ENCODE measurements at places on chromosomes 4 and X.

DNA sequence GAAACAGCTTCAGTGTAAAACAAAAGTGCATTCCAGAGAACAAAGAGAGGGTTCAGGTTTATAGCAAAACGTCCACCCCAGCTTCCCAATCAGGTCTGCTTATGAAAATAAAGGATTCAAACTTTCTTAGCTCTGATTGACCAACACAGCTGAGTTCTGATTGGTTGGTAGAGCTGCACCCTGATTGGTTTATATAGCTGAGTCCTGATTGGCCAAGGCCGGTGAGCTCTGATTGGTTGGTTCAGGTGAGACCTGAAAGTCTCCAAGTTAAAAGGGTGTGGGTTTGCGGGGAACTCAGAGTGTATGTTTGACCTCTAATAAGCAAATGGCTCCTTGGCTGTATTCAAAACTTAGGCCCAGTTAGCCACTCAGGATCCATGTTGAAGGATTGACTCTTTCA is 20.9 kb downstream of the CLRN2 start:
- no peak for DNase-seq

GRCh38 chr4:112279025-112279881 is 6.5 kb downstream of the TIFA start:
- DNase-seq: no peak

GRCh38 chrX:154294791-154295574 is at the start of gene TEX28:
TSS of gene TEX28 (minus strand) at chrX:154295124. CDS start at chrX:154292117, 3,007 bp downstream.
- no peak for DNase-seq

DNA sequence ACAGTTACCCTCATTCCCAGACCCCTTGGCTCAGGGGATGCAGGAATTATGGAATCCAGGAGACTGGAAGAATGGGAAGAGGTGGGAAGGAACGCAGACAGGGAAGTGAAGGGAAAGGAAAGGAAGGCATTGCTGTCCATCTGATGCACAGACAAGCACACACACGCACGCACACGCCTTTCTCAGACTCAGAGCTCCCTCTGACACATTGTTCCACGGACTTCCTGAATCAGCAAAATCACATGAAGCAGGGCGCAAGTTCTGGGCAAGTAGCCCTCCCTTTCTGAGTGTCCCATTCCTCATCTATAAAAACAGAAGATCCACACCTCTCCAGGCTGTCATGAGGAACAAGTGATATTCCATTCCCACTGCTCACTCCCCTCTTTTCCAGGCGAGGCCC is 13.2 kb downstream of the IQSEC2 start:
- DNase-seq: no peak

DNA sequence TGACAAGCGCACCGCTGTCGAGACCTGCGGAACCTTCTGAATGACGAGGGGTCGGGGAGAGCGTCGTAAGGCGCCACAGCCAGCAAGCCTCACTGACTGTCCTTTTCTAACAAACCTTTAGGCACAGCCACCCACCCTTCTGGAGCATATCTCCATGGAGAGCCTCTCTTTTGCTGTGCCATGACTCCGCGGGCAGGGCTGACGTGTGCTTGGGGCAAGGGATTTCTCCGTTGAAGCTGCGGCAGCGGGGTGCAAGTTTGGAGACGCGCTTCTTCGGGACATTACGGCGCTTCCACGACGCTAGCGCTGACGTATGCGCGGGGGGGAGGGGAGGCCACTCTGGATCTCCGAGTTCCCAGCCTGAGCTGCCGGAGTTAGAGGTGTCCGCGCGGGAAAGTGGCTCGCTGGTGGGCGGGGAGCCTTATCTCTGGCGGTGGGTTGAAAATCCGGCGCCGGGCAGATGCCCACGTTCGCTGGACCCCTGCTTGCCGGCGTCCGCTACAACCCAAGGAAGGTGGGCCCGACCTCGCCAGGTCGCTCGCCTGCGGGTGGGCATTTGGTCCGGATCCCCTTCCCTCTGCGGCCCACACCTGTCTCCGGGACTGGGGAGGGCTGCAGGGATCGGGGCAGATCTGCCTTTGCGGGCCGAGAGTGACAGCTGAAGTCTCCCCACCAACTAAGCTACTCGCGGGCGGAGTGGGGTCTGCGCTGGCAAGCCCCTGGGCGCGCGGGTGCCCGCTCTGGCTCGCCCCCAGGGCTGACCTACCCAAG is 543 bp upstream of the SLC10A7 start:
- peak; percentile 79 for DNase-seq

DNA sequence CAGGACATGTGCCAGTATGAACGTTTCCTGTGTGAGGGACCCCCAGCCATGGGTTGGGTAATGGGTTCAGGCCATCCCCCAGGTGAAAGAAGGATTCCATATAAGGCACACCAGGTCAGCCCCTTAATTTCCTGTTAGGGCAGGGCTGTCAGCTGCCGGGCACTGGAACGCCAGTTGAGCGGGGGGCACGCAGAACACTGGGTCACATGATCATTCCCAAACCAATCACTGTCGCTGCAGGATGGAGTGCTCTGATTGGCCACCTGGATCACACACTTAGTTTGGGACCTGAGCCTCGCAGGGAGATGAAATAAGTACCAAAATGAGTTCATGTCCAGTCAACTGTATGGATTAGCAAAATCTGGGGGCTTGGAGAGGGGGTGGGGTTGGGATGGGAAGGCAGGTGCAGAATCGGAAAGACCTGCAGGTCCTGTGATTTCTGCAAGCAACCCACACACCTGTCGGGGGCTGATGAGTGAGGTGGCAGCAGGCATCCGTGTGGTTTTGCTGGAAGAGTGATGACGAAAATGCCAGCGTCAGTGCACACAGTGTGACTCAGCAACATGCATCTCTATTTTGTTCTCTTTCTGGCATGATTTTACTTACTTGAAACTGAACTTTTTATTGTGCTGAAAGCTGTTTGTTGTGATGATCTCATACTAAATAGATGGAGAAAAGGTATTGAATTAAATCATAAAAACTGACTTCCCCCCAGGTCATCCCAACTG is 32.2 kb downstream of the RNF212 start:
- no peak for DNase-seq

DNA sequence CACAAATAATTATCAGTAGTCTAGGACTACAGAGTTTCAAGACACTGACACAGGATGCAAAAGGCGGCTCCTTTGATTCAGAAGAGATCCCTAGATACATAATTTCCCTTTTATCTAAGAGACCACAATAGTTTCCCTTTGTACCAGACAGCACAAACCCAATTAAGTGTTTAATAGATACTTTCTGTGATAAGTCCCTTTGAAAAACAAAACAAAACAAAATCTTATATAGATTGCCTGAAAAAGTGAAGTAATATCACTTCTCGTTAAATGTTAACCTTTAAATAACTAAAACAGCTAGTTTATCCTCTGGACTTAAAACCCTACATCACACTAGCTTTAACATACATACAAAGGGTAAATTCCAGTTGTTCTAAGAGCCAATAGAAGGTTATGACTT is 49.9 kb downstream of the APBB2 start:
- no peak for DNase-seq

- DNase-seq: no peak
These were observed 4.6 kb downstream of the GAB1 start for GRCh38 chr4:143341186-143341755.

DNA sequence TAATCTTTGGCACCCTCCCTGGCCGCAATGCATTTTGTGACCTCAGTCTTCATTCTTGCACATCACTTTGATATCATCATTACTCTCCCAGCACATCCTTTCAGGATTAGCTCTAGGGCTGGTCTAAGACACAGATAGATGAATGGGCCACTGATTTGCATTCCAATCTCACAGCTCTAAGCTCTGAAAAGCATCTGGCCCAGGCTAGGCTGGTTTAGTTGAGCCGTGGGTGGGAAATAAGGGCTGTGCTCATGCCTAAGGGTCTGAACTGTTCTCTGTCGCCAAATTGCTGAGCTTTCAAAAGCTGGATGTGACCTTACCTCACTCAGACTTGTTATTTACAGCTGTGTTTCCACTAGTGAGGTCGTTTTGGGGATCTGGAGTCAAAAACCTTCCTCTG is 30.0 kb upstream of the SLC9A7 start:
- DNase-seq: no peak

DNA sequence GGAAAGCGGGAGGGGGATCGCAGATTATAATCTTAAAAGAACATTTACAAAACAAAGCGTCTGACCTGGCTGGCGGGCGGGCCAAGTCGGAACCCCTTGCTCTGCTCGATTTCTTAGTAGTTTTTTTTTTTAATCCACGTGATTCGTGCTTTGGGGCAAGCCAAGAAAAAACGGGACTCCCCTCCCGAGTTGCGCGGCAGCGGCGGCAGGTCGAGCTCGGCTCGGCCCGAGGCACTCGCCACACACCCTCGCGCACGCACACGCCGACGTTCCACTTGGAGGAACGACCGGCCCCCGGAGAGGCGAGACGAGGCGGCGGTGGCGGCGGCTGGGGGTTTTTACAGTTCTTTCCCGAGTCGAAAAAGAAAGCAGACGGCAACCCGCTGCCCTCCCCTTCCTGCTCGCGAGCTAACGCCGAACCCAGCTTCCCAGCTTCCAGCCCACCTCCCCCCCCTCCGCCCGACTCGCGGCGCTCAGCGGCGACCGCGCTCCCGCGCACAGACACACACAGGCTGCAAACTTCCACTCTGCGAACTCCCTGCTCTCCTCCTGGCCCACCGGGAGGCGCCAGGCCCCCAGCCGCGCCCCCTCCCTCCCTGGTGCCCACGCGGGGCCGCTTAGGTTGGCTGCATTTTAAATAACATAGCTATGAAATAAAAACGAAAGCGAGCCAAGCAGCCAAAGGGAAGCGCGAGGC is 1.2 kb downstream of the BCOR start:
- no peak for DNase-seq

DNA sequence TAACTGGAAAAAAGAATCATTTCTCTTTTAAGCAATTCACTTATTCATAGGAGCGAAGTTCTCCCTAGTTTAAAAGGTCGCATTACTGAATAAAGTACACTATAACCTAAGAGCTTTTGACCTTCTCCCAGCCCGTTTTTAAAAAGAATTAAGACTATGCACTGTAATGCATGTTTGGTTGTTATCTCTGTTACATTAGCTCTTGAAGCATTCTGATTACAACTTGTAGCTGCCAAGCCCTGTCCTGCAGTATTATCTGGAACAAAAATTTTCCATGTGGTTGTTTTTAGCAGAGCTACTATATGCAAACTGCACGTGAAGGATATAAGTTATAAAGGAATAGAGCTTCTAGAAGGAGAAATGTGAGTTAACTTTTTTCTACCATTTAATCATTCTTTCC is 8.1 kb downstream of the GAB1 start:
- no peak for DNase-seq

DNA sequence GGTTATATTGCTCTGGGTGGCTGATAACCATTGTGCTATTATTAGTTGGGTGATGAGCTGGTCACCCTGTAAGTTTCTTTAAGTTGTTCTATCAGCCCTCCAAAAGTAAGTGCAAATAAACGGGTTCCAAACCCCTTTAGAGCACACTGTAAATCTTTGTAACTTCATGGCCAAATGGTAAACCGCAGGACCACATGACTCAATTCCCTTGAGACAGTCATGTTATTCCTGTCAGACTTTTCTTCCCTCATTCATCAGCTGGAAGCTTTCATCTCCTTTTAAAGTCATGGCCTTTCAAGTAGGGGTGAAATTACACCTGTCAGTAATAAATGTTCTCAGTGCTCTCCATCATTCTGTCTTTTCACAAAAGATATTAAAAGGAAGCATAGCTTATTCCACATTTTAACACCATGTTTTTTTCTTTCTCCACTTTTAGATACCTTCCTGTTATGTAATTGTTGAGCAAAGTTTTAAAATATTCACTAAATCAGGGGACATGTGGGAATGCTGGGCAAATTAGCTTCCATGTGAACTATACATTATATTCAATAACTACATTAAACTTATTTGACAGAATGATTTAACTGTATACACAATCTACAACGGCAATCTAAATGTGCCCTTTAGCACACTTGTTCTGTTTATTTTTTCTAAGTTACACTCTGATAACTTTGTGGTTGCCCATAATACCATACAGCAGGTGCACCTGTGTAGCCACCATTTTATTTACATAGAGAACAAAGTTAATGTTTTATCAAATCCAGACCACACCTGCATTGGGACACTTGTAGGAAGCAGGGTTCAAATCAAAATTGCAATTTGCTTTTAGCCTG is 275.5 kb downstream of the CFAP299 start:
- peak; percentile 72 for DNase-seq

DNA sequence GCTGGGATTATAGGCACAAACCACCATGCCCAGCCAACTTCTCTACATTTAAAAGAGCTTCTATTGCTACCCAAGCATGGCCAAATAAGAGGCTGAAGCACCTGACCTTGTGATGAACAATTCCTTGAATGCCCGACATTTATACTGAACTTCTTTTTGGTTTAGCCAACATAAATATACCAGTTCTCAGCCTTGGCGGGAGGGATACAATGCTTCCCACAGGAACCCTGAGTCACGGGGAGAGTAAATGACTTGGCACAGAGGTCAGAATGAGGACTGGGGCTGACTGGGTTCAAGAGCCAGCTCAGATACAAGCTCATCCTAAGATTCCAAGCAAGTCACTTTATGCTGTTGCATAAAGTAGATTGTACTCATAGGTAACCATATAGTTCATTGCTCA is 6.1 kb downstream of the HOPX start:
- no peak for DNase-seq

DNA sequence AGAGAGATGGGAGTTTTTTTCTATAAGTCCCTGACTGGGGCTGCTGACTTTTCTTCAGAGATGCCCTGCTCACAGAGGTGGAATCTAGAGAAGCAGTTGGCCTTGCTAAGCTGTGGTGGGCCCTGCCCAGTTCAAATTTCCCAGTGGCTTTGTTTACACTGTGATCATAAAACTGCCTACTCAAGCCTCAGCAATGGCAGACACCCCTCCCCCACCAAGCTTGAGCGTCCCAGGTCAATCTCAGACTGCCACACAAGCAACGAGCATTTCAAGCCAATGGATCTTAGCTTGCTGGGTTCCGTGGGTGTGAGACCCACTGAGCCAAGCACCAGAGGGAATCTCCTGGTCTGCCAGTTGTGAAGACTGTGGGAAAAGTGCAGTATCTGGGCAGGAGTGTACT is 199.8 kb upstream of the WDFY3 start:
- DNase-seq: peak; percentile 37

GRCh38 chr4:73991742-73992000 is 3.7 kb upstream of the PPBP start:
- no peak for DNase-seq

DNA sequence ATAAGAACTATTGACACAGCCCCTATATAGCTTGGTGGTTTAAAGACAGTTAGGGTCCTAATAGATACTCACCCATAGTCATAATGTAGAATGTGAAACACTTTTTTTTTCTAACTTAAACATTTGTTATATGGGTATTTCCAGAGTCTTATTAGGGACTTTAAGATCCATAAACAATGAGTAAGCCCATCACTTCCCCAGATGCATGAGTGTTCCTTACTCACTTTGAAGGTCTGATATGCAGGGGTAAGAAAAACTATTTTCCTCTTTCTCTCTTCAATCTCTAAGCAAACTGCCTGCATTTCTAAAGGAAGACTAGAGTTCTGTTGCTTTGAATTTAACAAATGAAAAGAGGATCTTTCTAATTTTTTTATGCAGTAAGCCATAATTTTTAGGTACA is 443.6 kb upstream of the PITX2 start:
- DNase-seq: no peak

- DNase-seq: no peak
These were observed 1851.3 kb upstream of the PCDH7 start for GRCh38 chr4:28868841-28869240.

GRCh38 chrX:40580537-40581335 is at the start of gene ATP6AP2:
TSS of gene ATP6AP2 (plus strand) at chrX:40580970. CDS start at chrX:40581066, 96 bp downstream.
- DNase-seq: peak; percentile 77
